ENCODE measurements at places on chromosomes 2 and 18.

- DNase-seq = no peak
Observed at GRCh38 chr2:11658208-11659114, 11.5 kb downstream of the NTSR2 start.

DNA sequence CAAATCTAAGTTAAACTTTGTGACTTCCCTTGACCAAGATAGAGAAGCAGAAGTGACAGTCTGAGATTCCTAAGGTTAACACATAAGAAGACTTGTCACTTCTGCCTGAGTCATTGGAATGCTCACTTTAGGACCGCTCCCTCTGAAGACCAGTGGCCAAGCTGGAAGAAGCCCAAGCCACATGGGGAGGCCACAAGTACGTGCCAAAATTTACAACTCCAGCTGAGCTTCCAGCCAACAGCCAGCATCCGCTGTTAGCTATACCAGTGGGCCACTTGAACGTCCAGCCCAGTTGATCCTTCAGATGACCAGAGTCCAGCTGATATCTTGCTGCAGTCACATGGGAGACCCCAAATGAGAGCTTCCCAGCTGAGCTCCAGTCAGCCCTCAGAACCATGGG is 18.1 kb upstream of the ANTXR1 start:
- no peak for DNase-seq

- DNase-seq = no peak
Observed at GRCh38 chr2:85112906-85113625, 20.1 kb upstream of the TCF7L1 start.

DNA sequence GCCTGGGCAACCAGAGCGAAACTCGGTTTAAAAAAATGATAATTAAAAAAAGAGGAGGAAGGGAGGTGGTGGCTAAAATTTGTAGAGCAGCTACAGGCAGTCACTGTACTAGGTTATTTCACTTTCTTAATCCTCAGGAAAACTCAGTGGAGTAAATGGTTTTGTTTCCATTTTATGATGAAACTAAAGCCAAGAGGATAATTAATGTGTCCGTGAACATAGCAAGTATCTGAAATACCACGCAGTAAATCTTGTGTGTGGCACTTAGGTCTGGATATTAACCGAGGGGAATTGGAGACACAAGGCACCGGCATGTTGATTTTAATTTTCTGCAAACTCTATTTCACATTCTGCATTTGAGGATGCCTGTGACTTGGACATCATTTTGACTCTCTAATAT is 14.5 kb downstream of the SH3BP4 start:
- no peak for DNase-seq

DNA sequence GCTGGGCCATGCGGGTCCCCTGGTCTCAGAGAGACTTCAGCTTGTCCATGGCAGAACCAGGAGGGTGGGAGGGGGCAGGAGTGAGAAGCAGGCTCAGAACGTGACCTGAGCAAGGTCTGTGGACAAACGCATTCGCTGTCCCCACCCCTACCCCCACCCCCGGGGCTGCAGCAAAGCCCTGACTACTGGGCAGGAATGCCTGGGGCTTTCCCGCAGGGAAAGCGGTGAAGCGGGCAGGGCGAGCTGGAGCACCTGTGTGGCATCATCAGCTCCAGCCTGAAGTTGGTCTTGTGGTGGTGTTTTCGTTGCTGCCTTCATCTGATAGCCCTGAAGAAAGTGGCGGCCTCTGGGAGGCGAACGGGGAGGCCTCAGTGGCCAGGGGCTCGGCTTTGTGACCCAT is 26.1 kb upstream of the ALKAL2 start:
- DNase-seq = no peak

DNA sequence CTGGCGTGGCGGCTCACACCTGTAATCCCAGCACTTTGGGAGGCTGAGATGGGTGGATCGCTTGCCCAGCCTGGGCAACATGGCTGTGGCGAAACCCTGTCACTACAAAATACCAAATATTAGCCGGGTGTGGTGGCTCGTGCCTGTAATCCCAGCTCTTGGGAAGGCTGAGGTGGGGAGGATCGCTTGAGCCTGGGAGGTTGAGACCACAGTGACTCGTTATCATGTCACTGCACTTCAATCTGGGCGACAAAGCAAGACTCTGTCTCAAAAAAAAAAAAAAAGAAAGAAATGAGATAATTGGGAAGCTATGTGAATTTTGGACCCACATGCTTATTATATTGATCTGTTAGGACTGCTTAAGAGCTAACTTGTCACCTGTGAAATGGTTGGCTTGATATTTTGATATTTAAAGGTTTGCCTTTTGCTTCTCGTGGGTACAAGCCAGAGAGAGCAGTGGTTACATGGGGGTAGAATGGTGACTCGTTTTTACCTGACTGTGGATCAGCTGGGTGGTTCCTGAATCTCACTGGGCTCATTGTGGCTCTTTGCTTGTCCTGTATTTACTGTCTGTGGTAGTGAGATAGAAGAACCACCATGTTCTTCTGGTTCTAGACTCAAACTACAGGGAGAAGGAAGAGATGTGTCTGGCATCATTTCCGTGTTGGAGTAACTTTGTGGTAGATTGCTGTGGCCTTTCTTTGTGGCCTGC is 28.9 kb downstream of the ZNF532 start:
- no peak for DNase-seq

GRCh38 chr2:212683346-212684097 is 144.9 kb upstream of the ERBB4 start:
- DNase-seq = no peak

GRCh38 chr2:169983506-169983905 is 156.3 kb downstream of the UBR3 start:
- no peak for DNase-seq

DNA sequence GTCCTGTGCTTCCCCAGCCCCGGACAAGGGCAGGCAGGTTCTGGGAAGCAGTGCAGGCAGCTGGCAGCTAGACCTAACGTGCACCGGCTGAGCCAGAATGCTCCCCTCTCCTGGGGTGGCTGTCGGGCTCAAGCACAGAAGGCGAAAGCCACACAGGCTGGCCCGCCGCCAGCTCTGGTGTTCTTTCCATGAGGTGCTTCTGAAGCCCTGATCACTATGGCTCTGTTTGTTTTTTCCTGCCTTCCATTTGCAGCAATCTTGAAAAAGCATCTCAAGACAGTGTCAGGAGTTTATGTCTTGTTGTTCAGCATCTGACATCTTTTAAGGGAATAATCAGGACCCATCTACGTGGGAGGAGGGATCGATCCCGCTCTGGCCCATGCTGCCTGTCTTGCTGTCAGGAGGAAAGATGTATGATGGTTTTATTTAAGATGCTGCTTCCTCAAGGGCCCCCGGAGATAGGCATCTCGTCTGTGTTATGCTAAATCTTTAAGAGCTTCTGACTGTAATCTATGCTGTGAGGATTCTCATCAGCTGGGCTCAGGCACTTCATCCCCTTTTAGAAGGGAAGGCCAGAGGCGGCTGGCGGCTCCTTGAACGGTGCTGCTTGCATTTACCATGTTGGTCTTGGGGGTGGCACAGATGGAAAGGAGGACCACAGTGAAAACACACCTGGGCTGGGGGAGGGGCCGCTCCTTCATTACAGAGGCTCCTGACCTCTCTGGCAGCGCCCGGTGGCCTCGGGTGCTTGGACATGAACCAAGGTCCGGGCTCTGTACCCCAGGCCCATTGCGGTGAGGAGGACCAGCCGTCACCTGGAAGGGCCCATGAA is 118.5 kb upstream of the HDAC4 start:
- no peak for DNase-seq

GRCh38 chr18:32177530-32177929 is 12.3 kb upstream of the MEP1B start:
- no peak for DNase-seq

GRCh38 chr2:218091746-218092145 is 22.7 kb downstream of the RUFY4 start:
- no peak for DNase-seq

- DNase-seq = no peak
Observed at GRCh38 chr2:62923242-62923641, 127.4 kb upstream of the OTX1 start.

GRCh38 chr2:38599706-38600105 is 3.0 kb downstream of the HNRNPLL start:
- no peak for DNase-seq

- no peak for DNase-seq
Observed at GRCh38 chr2:181911830-181912229, 20.3 kb downstream of the ITPRID2 start.

- no peak for DNase-seq
Observed at GRCh38 chr2:112472547-112473263, 9.3 kb upstream of the TTL start.

DNA sequence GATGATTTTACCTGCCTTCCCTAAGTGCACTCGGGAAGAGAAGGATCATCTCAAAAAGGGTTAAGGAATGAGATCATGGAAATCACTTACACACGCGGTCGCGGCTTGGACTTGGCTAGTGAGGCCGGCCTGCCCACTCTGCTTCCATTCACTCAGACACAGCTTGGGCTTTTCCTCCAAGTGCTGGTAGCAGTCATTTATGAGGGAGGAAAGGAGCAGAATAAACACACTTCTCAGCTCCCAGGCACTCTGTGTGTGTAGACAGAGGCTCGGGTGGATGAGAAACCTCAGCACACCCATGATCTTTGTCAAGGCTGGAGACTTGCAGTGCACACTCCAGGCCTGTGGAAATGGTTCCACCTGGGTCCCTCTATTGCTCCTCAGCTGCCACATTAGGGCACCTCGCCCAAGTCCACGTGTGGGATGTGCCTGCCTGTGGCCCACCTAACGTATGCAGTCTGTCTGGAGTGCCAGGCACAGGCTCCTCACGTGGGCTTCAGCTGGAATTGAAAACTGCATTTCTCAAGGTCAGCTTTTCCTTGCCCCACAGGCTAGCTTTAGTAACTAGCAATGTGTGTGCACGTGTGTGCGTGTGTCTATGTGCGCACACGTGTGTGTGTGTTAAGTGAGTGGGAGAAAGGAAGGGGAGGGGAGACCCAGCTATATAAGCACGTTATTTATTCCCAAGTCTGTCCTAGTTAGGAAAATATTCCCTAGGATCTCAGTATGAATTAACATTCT is 288.4 kb downstream of the SOX11 start:
- DNase-seq = no peak

DNA sequence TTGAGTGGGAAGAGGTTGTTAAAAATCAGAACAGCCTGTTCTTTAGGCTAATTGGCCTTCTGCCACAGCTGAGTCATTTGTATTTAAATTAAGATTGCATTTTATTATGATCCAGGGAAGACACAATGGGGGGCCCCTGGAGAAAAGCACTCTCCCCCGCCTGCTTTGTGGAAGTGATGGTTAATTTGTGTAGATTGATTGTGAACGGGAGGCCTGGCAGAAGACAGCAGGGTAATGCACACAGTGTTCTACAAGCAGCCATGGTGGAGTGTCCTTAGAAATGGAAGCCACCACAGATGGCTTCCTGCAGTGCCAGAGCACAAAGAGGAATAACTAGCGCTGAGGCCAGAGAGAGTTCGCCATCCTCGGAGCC is 19.6 kb downstream of the RAMP1 start:
- DNase-seq = no peak

DNA sequence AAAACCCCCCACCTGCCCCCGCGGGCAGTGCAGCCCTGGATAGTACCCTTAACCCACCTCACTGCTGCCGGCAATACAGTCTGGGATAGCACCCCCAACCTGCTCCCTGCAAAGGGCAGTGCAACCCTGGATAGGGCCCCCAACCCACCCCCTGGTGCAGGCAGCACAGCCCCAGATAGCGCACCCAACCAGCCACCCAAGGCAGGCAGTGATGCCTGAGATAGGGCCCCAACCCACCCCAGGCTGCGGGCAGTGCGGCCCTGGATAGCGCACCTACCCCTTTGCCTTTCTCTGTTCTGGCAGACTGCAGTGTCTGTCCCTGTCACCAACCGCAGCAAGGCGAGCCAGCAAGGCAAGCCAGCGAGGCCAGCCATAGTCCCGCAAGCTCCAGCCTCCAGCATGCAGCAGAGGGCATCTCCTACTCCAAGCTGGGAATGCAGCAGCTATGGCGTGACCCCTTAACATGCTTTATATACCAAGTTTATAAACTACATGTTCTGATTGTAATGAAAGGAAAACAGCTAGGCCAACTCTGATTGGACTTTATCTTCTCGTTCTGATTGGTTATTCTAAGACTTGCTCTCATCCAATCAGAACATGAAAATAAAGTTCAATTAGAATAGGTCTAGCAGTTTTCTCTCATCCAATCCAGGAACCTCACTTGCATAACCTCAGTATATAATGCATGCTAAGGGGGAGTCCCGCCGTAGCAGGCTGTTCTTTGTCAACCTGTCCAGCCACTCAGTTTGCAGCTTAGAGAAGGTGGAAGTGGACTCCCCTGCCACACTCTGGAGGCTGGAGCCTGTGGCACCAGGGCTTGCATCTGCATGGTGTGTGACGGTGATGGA is 34.1 kb upstream of the ANKRD62 start:
- DNase-seq = no peak

- no peak for DNase-seq
Observed at GRCh38 chr2:240875228-240876034, 6.8 kb downstream of the AGXT start.

- DNase-seq = no peak
Observed at GRCh38 chr2:110124939-110125691, 9.5 kb upstream of the MALL start.

DNA sequence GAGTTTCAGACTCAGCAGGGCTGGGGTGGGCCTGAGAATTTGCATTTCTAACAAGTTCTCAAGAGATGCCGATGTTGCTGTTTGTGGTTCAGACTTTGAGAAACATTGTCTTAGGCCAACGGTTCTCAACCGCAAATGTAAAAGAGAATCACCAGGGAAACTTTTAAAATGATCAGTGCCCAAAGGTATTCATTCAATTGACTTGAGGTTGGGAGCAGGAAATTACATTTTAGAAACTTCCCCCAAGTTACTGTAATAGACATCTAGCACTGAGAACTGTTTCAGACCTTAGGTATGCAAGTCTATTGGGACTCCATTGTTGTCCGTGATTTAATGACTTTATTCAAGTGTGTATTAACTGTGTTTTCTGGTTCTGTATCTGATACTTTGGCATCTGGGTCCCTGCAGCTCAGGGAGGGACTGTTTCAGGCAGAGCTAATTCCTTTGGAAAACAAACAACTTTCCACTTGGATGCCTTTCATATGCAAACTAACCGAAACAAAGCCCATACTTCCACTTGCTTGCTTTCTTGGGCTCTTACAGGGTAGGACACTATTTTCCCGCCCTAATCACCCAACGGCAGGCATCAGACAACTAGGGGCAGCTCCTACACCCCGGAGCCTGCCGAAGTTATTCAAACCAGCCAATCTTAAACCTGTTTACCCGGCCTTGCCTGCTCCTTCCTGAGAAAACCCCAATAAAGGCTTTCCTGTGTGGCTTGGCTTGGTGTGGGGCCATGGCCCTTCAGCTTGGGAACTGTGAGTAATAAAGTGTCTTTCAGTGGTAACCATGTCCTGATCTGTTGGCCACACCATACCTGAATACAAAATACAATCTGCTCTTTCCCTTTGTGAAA is 97.6 kb downstream of the POLE4 start:
- no peak for DNase-seq

- DNase-seq = no peak
Observed at GRCh38 chr2:224190234-224190935, 151.3 kb upstream of the SERPINE2 start.
